ENCODE measurements at places on chromosomes 7 and 10.

DNA sequence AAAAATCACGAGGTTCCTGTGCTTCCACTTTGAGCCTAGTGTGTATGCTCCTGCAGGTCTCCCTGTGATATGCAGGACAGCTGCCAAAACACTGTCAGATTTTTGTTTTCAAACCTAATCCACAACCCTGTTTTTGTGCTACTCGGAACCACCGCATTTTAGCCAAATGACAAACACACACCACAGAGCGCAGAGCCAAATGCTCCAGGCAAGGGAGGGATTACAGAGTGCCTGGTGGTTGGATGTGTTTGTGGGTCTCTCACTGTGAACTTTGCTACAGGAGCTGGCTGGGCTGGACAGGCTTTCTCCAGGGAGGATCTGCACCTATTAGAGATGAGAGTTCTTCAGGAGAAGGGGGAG, 5.7 kb upstream of the RBM28 start:
- DNase-seq, result no peak

DNA sequence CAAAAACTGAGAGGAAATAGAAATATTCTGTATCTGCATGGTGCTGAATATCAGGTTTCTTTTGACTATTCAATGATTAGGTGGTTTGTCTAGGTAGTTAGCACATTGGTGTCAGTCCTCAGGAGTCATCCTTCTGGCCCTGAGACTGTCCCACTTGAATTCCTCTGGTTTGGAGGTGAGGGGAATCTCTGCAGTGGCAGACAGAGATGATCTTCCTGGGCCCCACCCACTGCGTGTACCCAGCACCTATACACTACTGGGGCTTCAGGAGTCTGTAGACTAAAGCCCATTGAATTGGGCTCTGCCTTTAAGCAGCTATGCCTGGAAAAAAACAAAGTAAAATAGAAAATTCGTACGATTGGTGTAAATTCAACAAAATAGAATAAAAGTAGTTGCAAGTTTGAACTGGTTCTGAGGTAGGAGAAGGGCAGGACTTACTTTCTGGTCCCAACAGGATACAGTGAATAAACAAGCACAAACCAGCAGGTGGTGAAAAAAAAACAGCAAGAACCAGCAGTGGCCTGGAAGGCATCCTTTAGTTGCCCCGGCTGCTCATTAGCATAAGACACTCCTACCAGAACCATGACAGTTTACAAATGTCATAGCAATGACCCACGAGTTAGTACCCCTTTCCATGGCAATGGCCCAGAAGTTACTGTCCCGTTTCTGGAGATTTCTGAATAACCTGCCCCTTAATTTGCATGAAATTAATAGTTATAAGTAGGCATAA, 1.7 kb downstream of the LIPM start:
- DNase-seq, result no peak

GRCh38 chr7:106057204-106057961, 54.7 kb downstream of the SYPL1 start:
- DNase-seq, result no peak

GRCh38 chr10:73998623-73998928, 660 bp downstream of the VCL start:
- no peak for DNase-seq

- DNase-seq, result no peak
Measured at GRCh38 chr10:75547391-75548298, 116.2 kb downstream of the LRMDA start.

Measured in CD4-positive, alpha-beta T cell treated with Interleukin-6 for 4 hours (primary cell).